CD8-positive, alpha-beta memory T cell (primary cell): ENCODE measurements at places on chromosomes 5 and 9.

- H3K4me1 ChIP-seq = no peaks in the 10 kb centered on the region
- no peaks in the 10 kb centered on the region for H3K36me3 ChIP-seq
- H3K4me3 ChIP-seq = no peak overlapping the region
- H3K27me3 ChIP-seq = no peaks in the 10 kb centered on the region
Measured at GRCh38 chr5:120241400-120241799, 222.7 kb upstream of the PRR16 start.

DNA sequence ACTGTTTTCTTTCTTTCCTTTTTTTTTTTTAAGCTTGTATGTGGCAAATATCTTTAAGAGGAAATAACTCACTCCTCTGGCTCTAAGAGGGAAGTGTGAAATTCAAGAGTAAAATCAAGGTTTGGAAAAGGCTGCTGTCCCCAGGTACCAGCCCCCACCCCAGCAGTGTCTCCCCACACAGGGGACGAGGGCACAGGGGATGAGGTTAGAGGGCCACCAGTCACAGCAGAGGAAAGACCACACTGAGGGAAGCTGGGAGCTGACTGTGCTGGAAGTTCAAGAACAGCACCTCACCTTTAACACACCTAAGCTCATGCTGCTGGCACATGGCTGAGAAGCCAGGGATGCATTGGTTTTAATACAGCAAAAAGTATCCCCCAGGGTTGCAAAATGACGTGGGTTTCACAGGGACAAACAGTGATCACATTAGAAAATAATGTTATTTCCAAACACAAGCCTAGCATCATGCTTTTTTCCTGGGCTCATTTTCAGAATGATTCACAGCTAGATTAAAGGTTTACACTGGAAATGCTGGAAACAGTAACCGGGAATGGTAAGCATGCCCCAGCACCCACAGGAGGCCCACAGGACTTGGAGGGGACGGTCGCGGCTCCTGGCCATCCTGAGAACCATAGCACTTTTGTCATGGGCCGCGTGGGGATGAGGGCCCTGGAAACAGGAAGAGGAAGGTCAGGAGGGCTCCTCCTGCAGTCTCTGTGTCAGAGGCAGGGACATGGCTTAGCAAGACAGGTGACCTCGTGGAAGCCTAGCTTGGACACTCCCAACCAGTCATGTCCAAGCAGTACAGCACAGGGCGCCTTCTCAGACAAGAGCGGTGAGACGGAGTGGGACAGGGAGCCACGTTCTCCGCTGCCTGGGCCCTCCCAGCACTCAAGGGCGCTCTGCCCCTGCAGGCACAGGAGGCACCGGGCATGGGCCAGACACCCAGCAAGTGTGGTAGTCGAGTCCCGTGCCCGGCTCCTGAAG lies 6.9 kb downstream of the LPCAT1 start:
- H3K36me3 ChIP-seq = peaks cover 5% of the 10 kb centered on the region
- no peak overlapping the region for H3K4me3 ChIP-seq
- peaks cover 58% of the 10 kb centered on the region for H3K4me1 ChIP-seq
- DNase-seq = no peak
- H3K27me3 ChIP-seq = no peaks in the 10 kb centered on the region

- no peak for DNase-seq
- no peaks in the 10 kb centered on the region for H3K27me3 ChIP-seq
- no peak overlapping the region for H3K4me3 ChIP-seq
- H3K27ac ChIP-seq = no peak overlapping the region
- H3K36me3 ChIP-seq = no peaks in the 10 kb centered on the region
Measured at GRCh38 chr5:157165261-157165660, 803 bp downstream of the GARIN3 start.

GRCh38 chr5:95069948-95070347 lies 214.9 kb downstream of the MCTP1 start:
- no peak overlapping the region for H3K4me3 ChIP-seq
- H3K27me3 ChIP-seq = no peaks in the 10 kb centered on the region
- H3K36me3 ChIP-seq = no peaks in the 10 kb centered on the region
- DNase-seq = no peak

DNA sequence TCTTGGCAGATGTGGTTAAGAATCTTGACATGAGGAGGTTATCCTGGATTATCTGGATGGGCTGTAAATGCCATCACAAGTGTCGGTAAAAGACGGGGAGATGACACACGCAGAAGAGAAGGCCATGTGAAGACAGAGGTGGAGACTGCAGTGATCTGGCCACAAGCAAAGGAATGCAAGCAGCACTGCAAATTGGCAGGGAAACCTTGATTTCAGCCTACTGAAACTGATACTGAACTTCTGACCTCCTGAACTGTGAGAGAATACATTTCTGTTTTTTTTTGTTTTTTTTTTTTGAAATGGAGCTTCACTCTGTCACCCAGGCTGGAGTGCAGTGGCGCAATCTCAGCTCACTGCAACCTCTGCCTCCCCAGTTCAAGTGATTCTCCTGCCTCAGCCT lies 92.4 kb upstream of the NFIL3 start:
- no peaks in the 10 kb centered on the region for H3K36me3 ChIP-seq
- no peak overlapping the region for H3K4me3 ChIP-seq
- no peaks in the 10 kb centered on the region for H3K4me1 ChIP-seq
- no peak for DNase-seq
- H3K27ac ChIP-seq = no peak overlapping the region
- H3K27me3 ChIP-seq = no peaks in the 10 kb centered on the region

DNA sequence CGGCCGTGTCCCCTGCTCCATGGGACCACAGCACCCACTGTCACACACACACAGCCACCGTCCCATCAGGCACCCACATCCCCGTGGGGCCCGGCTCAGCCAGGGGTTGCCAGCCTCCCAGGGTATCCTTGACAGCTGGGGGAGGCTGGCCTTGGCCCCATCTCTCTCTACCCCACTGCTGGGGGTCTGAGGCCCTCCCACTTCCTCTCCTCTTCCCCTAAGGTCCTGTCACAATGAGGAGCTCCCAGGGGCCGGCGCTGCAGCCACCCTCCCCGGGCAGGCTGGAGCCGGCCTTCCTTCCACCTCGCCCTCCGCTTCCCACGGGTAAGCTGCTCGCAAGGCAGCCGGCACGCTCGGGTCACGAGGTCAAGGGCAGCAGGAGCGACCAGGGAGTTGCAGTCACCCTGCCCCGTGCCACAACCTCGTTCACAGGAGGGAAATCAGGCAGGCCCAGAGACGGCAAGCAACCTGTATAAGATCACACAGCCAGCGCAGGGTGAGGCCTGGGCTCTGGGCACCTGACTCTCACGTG lies 38.6 kb upstream of the NOTCH1 start:
- no peaks in the 10 kb centered on the region for H3K36me3 ChIP-seq
- no peak overlapping the region for H3K27ac ChIP-seq
- no peaks in the 10 kb centered on the region for H3K27me3 ChIP-seq
- peaks cover 16% of the 10 kb centered on the region for H3K4me1 ChIP-seq
